Stimulated activated CD8-positive, alpha-beta memory T cell treated with anti-CD3 and anti-CD28 coated beads, Interleukin-15, amount 100 ng/mL, for 24 hours (primary cell): ENCODE measurements at places on chromosomes 2 and 18.
A peak's percentile ranks its signal among the peaks of the same experiment; 100 is the strongest.

DNA sequence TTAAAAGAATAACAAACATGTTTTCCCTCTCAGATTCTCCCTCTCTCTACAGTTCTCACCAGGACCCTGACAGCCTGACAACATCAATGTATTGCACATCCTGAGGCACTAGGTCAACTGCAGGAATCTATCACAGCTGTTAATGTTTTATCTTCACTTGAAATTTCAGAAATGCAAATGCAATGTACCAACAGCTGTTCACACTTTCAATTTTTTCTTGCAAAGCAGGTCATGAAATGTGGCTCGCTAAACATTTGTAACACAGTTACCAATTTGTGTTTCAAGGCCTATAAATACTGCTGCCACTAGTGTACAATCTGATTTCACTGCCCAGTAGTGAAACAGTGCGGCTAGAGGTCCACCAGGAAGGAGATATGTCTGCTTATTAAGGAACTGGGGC is 147.8 kb downstream of the EXOC6B start:
- no peak for DNase-seq

DNA sequence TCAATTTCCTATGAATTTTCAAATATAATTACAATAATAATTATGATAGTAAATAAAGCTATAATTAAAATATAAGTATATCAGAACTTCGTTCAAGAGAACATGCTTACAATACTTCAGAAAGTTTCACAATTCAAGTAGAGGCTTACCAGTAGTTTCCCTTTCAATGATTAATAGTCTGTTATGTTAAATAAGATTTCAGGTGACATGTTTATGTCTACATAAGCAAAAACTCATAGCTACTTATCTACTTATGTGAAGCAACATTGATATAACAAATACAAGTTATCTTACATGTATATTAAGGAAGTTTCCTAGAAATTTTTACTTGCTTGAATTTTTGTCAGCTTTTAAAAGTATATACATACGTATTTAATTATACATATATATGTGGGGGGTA is 4.5 kb upstream of the COL3A1 start:
- no peak for DNase-seq

DNA sequence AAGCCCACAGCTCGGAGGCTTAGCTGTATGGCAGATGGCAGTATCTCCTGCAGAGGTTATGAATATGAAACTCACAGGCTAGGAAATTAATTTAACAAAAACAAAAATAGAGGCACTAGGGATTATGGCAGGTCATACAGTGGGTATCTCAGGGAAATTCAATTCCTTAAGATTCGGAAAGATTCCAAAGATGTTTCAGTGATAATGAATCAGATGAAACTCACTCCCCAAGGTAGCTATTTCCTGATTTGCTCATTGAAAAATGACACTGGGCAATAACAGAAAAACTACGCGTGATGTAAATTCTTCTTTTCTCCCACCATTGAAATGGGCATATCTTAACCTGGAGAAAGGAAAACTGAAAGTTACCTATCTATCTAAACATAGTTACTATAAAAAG is 414.1 kb downstream of the STK39 start:
- no peak for DNase-seq

- no peak for DNase-seq
Observed at GRCh38 chr2:61984682-61985081, 79.2 kb downstream of the COMMD1 start.

DNA sequence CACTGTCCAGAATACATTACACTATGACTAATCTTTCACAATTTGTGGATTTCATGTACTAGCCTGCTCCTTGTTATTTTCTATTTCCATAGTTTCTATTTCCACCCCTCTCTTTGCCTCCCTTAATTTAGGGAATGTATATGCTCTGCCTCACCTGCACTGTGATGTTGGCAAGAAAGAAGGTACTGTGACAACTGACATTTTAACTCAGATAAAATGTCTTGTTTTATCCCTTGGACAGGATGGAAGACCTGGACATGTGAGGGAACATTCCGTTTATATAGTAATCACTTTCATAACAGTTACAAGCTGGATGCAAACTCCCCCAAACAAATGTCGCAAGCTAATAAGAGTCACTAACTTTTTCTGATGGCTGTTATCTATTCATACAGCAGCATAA is 21.5 kb upstream of the DSG3 start:
- DNase-seq, result no peak

DNA sequence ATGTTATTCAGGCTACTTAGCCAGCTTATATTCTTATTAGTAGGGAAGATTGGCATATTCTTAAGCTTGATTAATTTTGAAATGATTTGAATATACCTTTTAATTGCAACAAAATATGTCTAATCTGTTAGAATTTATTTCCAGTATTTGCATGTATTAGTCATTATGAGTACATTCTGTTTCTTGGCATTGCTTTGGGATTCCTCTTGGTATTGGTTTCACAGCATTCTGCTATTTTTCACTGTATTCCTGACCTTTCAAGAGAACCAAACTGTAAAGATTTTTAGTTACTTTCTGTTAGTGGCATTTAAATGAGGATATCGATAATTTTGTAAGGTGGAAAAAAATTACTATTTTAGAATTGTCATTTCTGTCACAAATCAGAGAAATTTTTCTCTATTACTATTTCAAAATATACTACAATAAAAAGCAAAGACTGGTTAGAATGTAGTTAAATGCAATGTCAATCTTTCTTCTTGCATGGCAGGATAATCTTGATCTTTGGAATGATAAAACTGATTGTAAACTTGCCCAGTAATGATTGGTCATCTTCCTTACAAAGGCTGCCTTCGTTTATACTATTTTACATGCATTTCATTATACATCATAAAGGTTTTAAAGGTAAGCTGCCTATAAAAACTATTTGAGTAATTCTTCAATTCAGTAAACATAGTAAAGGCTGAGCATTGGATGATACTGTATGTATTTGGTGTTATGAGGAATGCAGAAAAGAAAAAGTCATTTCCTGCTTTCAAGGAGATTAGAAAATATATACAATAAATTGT is 86.1 kb downstream of the SLC4A10 start:
- no peak for DNase-seq

- no peak for DNase-seq
Observed at GRCh38 chr2:72112981-72113846, 34.4 kb downstream of the CYP26B1 start.

DNA sequence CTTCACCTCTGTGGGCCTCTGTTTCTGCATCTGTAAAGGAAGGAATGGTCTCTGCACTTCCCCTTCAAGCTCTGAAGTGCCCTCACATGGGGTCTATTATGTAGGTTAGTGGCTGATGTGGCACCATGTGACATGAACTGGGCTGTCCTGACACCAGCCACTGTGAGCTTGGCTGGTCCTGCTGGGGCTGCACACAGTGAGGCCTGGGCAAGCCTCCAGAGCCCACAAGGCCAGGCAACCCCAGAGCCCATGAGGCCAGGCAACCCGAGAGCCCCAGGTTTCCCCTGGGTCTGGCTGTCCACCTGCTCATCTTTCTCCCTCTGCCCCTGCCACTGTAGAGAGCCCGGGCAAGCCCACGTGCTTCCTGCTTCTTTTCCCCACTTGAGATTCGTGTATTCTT is 150.1 kb upstream of the SMAD2 start:
- DNase-seq, result no peak

DNA sequence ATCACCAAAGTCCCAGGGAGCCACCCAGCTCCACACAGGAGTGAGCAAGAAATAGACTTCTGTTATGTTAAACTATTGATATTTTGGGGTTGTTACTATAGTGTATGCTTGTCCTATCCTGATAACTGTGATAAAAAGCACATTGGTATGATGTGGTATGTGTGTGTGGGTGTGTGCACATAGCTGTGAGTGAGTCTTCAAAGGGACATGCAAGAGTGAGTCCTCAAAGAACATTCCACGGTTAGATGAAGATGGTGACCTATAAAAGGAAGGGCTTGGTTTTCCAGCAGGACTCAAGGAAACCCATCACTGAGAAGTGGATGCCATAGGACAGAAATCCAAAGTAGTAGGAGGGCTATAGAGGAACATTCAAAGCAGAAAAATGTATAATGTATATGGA is 342.9 kb downstream of the TSN start:
- DNase-seq, result no peak

- DNase-seq, result no peak
Observed at GRCh38 chr2:168427451-168427850, 28.6 kb upstream of the CERS6 start.

GRCh38 chr18:35076135-35076924 is 35.1 kb downstream of the MAPRE2 start:
- DNase-seq, result no peak

DNA sequence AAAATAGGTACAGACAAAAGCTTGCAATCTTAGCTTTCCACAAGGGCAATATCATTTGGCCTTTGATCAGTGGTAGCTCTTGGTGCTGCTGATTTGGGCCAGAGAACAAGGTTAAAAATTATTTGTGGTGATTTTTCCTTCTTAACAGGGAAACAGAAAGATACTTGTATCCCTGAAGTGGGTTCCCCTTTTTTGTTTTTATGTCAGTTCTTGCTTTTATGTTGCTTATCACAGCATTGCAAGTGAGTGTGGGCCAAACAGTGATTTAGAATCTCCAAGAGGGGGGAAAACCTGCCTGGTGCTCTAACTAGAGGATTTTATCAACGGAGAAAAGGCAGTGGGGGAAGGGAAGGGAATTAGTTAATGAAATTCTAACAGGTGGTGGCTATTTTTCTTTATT is 197.6 kb upstream of the SP5 start:
- DNase-seq, result no peak

GRCh38 chr2:69011611-69012157 is 1.3 kb upstream of the ANTXR1 start:
- no peak for DNase-seq

DNA sequence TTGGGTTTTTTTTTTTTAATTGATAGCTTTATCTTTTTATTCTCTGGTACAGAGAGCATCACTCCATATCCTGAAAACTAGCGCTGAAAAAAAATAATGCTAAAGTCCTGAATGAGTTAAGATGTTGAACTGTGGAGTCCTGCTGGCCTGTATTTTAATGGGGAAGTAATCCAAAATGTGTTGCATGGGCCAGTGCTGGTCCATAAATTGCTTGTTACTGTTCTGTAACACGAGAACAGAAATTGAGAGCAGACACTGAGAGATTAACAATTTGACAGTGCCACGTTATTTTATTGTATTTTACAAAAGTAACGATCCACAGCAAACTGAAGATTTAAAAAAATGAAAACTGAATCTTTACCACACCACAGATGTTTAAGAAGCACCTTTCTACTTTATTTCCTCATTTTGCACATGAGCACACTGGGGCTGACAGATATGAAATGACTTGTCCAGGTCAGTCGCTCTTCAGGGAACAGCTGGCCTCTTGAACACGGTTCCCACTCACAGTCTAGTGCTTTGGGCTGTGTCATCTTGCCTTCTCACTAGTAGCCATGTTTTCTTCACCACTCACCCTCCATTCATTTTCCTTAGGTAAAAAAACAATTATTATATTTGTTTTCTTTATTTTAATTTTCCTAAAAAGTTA is 35.3 kb downstream of the ZCCHC2 start:
- no peak for DNase-seq

GRCh38 chr2:207216457-207216856 is 50.7 kb upstream of the KLF7 start:
- DNase-seq, result no peak

- no peak for DNase-seq
Observed at GRCh38 chr18:13730481-13730880, 4.0 kb downstream of the RNMT start.

GRCh38 chr2:162071001-162071400 is 3.0 kb downstream of the DPP4 start:
- DNase-seq, result no peak

DNA sequence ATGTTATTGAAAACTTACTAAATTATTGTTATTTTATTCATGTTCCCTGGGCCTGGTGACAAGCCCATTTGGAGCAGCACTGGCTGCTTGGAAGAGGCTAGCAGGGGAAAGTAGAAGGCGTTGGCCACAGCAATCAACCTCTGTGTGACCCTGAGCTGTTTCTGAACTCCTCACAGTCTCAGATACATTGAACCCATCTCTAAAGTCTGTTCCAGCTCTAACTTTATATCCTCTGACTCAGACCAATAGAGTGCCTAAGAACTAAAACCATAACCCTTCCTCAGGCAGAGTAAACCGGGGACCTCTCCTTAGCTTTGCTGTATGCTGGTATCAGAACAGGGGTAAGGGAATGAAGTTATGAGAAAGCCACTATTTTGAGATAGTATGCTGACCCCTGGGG is 96.4 kb upstream of the NOL4 start:
- no peak for DNase-seq

DNA sequence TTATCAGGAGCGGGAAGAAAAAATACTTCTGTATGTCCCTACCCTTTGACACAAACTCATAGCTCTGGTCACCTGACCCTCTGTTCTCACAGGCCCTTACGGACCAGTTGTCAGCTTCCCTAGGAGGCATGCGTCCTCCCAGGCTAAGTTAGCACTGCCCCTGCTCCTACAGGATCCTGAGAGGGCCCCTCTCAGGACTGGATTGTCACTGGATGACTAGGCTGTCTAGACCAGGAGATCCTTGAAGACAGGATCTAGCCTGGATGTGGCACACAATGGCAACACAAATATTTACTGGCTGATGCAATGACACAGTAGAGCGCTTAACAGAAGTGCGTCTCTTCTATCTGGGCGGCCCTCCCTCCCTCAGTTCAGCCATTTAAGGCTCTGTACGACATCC is 7.7 kb downstream of the FAM228A start:
- DNase-seq, result no peak

DNA sequence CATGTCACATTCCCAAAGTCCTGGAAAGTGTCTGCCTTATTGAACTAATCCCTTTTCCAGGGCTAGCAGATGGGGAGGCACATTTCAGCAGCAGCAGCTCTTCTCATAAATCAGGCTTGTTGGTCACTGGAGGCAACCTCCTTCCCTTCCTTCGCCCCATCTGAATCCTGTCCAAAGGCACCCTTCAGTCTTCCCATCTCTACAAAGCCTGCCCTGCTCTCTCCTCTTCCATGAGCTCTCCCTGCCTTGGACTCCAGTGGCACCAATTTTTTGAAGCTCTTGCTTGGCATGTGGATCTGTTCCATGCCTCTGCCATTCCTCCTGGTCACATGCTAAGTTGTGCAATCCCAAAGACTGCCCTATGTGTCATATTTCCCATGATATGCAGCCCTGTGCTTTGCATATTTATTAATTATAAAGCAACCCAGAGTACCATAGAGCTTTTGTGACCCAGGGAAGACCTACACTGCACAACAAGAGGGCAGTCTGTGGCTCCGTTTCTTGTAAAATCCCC is 70.3 kb downstream of the ANTXR1 start:
- DNase-seq, result no peak

DNA sequence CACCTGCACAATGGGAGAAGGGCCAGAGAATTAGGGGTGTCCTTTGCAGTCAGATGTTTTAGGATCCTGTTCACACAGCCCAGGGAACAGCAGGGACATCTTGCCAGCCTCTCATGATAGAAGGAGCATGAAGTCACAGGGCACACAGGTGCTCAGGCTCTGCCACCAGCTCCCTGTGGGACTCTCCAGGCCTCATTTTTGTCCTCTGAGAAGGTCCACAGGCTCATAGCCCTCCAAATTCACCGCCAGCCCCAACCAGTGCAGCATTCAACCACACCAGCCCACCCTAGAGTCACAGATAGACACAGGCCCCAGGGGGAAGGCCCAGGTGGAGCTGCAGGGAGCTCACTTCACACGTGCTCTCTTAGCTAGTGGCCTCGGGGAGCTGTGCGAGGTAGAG is 391.7 kb downstream of the TNS1 start:
- DNase-seq, result no peak

- peak; percentile 88 for DNase-seq
Observed at GRCh38 chr2:222860740-222861410, at the start of gene ACSL3. Gene ACSL3, plus strand, starts transcription at chr2:222861036. Its CDS starts 47,737 bp downstream, at chr2:222908773.
